ENCODE measurements at places on chromosomes 16 and 17.

- DNase-seq, result no peak
These were observed 206.5 kb downstream of the ABCC12 start for GRCh38 chr16:47949276-47949675.

DNA sequence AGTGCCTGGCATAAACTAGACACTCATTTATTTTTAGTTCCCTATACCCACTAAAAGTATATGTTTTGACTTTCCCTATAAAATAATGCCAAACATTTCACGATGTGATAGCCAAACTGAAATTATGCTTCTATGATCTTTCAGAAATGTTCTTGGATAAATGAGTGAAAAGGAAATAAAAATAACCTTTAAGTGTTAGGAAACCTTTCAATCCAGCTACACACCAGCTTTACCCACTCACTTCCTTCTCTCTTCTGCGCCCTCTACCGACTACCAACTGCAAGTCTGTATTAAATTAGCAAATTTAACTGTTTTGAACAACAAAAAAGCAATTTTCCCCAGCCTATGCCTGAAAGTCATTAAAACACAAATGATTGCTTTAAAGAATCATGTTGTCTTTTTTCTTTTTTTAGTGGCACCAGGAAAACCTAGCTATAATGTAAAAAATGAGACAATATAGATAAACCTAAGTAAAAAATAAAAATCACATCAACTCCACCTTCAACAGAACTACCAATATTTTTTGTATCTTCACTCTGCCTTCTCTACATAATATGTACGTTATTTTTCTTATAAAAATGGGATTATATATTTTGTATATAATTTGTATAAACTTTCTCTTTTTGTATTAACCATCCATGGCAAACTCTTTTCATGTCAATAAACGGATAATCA lies 13.2 kb upstream of the TMEM100 start:
- peak; percentile 86 for DNase-seq

DNA sequence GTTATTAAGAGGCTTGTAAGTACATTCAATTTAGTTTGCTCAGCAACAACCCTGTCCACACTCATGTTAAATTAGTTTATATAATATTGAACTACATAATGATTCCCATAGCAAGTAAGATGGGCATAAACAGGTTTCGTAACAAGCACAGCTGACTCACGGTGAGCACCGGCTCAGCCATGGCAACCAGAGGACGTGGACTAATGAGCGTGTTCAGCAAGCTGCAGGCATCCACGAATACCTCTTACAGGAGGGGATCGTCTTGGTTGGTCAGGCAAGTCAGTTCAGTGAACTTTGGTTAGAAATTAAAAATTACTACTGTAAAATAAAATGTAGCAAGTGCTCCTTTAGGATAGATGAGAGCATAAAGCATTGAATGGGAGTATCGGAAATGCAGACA lies 58.4 kb downstream of the ELAC2 start:
- no peak for DNase-seq

GRCh38 chr17:78101112-78101511 lies 27.4 kb downstream of the TMC6 start:
- DNase-seq, result no peak

DNA sequence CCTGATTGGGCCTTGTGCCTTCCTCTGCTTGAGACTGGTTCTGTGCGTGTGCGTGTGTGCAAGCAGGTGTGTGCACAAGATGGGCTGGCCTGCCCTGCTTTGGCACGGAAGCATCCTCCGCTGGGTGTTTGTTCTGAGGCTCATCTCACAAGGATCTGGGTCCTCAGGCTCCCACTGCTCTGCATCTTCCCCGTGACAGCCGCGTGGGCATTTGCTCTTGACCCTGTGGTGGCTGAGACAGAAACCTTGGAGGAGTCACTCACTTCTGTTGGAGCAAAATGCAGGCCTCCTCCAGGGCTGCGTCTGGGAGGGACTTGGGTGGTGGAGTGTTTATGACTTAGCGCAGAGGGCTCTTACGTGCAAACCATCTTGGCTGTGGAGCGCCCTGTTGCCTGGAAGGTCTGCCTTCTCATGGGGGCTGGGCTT lies 119.2 kb downstream of the RPTOR start:
- DNase-seq, result no peak

DNA sequence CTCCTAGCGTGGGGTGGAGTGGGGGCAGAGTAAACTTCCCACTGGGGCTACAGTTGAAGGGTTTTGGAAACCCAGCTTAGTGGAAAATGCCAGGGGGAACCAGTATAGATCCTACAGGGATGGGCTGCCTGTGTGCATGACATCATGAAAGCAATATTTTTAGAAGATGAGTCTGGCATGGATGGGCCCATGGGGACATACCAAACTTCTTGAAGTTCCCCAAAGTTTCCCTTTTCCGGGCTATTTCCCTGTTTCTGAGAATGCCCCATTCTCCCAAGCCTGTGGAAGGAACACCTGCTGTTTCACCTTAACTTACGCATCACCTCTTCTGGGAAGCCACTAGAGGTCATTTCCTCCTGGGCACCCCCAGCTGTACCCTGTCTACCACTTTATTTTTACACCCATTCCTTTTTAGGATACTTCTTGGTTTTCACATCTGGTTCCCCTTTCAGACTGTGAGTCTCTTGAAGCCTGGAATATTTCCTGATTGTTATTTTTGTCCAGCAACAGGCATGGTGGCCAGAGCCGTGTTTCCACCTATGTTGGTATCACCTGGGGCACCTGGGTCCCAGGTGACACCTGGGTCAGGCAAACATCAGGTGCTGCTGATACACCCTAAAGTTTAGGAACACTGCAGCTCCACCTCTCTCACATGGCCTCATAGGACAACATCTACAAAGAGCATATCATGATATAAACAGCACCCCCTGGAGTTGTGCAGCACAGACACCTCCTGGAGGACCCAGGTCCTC lies 9.8 kb downstream of the SOCS3 start:
- no peak for DNase-seq

DNA sequence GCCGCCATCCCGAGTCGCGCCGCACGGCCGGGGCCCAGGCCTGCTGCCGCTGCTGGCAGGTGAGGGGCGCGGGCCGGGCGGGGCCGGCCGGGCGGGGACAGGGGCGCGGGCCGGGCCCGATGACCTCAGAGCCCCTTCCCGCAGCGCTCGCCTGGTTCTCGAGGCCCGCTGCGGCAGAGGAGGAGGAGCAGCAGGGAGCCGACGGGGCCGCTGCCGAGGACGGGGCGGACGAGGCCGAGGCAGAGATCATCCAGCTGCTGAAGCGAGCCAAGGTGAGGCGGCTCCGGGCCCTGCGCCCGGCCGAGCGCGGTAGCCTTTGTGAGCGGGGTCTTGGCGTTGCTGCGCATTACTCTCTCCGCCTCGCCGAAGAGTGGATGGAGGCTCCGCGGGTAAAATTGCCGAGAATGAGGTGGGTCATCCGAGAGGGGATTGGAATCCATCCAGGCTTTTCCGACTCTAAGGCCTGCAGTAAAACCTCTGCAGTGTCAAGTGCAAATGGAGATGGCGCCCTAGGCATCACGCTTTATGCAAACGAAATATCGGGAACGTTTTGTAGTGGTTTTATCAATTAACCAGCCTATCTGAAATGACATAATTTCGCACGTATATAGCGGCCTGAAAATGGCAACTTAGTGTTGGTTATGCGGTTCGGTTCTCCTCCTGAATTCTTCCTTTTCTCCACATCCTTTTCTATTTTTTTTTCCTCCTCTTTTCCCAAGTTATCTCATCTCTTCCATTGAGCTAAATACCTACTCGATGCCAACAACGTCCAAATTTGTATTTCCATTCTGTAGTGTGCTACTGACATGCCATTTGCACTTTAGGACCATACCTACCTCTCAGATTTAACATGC lies 577 bp downstream of the TTC19 start:
- peak; percentile 52 for DNase-seq

DNA sequence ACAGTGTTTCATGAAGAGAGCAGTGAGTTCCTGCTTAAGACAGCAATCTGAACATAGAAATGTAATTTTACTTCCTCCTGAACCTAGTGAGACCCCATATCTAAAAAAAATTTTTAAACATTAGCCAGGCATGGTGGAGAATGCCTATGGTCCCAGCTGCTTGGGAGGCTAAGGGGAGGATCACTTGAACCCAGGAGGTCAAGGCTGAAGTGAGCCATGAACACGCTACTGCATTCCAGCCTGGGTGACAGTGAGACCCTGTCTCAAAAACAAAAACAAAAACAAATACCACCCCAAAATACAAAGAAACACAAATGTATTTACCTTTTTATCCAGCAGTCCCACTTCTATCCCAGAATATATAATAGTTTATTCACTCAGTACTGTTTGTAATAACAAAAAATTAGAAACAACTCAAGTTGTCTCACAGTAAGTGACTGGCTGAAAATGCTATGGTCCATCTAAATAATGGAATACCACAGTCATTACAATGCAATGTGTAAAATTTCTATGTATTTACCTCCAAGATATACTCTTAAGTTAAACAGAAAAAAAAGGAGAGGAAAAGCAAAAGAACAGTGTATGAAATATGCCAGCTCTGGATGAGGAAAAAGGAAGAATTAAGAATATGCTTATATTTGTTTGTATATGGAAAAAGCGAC lies 16.3 kb downstream of the CFDP1 start:
- no peak for DNase-seq

- DNase-seq, result no peak
These were observed 77.5 kb downstream of the ANKRD11 start for GRCh38 chr16:89412811-89413210.

DNA sequence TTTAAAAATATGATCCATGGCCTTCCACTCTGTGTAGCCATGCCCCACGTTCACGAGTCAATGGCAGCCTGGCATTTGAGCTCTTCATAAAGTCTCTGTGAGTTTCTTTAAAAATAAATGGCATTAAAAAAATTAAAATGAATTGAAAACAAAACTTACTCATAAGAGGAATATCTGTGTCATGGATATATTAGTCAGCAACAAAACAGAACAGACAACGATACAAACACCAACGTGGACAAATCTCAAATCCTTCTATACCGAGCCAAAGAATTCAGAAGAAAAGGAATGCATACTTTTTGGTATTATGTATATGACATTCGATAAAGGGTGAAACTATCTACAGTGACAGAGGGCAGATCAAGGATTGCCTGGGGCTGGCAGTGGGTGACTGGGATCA lies 8.2 kb upstream of the CMIP start:
- no peak for DNase-seq

DNA sequence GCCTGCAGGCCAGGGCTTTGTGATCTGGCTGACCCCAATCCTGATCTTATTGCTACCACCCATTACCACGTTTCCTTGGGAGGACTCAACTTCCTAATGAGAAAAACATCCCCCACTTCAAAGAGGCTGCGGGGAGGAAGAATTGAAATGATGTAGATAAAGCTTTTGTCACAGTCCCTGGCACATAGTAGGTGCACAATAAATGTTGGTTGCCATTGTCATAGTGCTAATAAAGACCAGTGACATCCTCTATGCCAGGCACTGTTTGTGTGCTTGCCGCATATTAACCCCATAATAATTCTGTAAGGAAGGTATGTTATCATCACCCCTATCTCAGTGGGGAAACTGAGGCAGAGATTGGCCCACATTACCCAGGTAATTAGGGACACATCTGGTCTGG lies 22.4 kb downstream of the WNT3 start:
- no peak for DNase-seq

DNA sequence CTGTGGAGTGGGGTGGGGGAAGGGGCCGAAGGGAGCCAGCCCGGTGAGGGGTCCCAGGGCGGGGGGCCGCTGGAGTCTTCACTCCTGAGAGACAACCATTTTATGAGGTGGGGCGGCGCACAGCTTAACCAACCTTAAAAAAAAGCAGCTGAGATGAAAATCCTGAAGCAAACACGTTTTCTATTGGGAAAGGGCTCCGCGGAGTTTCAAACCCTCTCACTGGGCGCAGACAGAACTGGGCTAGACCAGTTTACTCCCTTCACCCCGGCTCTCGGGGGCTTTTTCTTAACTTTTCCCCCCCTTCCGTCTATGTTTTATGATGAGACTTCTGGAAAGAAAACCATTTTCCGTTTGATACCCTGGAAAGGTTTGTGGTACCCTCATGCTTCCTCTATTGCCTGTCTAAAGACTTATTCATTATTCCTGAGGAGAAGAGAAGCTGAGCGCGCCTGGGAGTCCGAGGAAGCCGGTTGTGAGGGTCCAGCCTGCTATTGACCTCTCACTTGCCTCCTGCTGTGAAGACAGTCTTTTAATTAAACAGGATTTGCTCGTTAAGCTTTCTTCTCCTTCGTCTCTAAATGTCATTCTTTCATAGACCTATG lies 482 bp upstream of the SSH2 start:
- DNase-seq, result no peak

- no peak for DNase-seq
These were observed 9.1 kb downstream of the CBX2 start for GRCh38 chr17:79786930-79787643.

DNA sequence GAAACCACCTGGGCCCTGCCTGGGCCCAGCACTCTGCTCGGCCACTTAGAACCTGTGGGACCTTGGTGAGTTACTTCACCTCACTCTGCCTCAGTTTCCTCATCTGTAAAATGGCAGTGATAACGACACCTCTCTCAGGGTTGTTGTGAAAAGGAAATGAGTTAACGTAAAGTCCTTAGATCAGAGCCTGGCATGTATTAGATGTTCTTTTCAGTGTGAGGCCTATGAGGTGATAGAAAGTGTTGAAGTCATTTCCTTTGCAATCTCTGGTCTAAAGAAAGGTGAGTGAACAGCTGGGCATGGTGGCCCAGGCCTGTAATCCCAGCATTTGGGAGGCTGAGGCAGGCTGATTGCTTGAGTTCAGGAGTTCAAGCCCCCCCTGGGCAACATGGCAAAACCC lies 51.7 kb upstream of the LGALS9 start:
- no peak for DNase-seq

DNA sequence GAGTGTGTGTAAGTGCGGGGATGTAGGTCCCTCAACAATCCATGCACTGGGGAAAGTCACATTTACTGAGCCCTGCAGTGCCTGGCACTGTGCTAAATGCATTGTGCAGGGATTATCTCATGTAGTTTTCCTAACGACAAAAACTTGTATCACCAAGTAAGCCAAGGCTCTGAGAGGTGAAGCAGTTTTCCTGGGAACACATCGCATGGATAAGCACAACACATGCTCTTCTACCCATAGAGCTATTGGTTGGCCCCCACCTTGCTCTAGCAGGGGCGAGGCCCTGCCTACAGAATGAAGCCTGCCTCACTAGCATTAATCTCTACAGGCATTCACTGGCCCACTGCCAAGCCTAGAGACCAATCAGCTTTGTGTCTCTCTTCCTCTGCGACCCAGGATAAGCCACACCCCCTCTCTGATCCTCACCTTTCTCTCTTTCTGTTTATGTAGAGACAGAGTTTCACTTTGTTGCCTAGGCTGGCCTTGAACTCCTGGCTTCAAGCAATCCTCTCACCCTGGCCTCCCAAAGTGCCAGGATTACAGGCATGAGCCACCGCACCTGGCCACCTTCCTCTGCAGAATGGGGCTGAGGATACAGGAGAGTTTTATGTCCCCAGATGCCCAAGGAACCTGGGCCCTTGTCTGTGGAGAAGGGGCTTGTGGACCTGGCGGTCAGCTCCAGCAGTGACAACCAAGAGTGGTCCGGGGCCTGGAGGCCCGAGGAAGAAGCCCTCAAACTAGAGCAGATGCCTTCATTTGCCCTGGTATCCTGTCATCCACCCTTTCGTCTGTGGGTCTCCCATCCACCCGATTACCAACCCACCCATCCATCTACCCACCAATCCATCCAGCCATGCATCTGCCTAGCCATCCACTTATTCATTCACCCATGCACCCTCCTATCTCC lies 12.8 kb downstream of the CDH16 start:
- peak; percentile 97 for DNase-seq

GRCh38 chr16:83843657-83844056 lies 35.9 kb downstream of the HSBP1 start:
- DNase-seq, result peak; percentile 8

- DNase-seq, result no peak
These were observed 34.9 kb downstream of the ARHGAP17 start for GRCh38 chr16:24980077-24980793.

Measured in hematopoietic multipotent progenitor cell treated with erythropoietin and hydrocortisone succinate and interleukin-3 and kit ligand, for 6 days (in vitro differentiated cells).